ENCODE measurements at places on chromosomes 2 and 18.
A peak's percentile ranks its signal among the peaks of the same experiment; 100 is the strongest.

DNA sequence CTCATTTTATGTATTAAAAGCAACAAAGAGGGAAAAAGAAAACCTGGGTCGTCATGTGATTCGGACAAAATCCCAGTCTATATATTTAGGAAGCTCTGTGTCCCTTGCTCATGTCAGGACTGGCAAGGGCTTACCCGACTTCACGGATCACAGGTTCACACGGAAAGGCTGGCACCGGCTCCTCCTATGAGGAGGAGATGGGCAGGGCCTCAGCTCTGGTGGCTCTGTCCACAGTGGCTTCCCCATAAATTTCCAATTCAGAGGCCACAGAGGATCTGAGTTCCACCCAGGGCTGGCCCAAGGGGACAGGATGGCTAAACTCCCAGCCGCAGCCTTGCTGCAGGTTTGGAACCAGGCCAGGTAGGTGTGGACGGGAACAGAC is 186.8 kb downstream of the BCL2 start:
- no peak overlapping the region for H3K27ac ChIP-seq
- H3K36me3 ChIP-seq, result no peaks in the 10 kb centered on the region
- H3K4me1 ChIP-seq, result peaks cover 1% of the 10 kb centered on the region

GRCh38 chr2:11679486-11680181 is 9.6 kb upstream of the NTSR2 start:
- H3K27me3 ChIP-seq, result peaks cover 90% of the 10 kb centered on the region
- no peak overlapping the region for H3K4me3 ChIP-seq
- DNase-seq, result no peak
- H3K27ac ChIP-seq, result no peak overlapping the region
- H3K4me1 ChIP-seq, result peaks cover 4% of the 10 kb centered on the region
- no peaks in the 10 kb centered on the region for H3K36me3 ChIP-seq

GRCh38 chr2:34731292-34731691 is 1132.2 kb upstream of the FAM98A start:
- no peaks in the 10 kb centered on the region for H3K36me3 ChIP-seq
- DNase-seq, result no peak
- no peaks in the 10 kb centered on the region for H3K4me1 ChIP-seq
- no peaks in the 10 kb centered on the region for H3K27me3 ChIP-seq
- no peak overlapping the region for H3K27ac ChIP-seq

DNA sequence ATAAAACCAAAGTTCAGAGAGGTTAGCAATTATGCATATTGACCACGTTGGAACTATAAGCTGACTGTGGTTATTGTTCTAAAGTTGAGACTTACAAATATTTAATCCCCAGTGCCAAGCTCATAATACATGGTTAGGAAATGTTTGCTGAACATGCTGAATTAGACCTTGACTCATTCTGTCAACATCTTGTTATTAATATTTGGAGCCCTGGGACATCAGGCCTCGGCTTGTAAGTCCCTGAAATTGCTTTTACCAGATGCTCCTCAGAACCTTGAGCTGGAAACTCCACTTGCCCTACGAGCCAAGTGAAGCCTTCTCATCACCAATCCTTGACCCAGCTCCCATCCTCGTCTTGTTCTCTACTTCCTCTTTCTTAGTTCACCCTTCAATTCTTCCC is 21.2 kb downstream of the DYNAP start:
- H3K4me3 ChIP-seq, result no peak overlapping the region
- H3K4me1 ChIP-seq, result peaks cover 1% of the 10 kb centered on the region
- no peaks in the 10 kb centered on the region for H3K27me3 ChIP-seq
- DNase-seq, result no peak
- no peak overlapping the region for H3K27ac ChIP-seq

DNA sequence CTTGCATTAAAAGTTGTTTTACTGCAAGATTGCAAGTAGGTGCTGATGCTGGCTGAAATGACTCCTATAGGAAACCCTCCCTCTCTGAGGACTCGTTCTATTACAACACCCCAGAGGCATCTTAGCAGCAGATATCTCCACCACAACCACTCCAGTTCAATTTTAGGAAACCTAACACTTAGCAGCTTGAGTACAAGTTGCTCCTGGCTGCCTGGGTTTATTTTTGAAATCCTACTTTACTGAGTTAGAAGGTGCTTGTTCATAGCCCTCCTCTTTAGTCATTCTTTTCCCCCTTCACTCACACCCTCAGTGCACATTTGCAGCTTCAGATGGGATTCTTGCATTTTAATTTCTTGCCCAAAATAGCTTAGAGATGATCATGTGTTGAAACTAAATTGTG is 111.5 kb downstream of the MTCL1 start:
- H3K27me3 ChIP-seq, result no peaks in the 10 kb centered on the region
- H3K4me3 ChIP-seq, result no peak overlapping the region
- H3K36me3 ChIP-seq, result peaks cover 91% of the 10 kb centered on the region
- H3K27ac ChIP-seq, result peak overlapping the region; percentile 53
- peaks cover 9% of the 10 kb centered on the region for H3K4me1 ChIP-seq

GRCh38 chr2:160050147-160050546 is 12.3 kb downstream of the PLA2R1 start:
- no peaks in the 10 kb centered on the region for H3K4me1 ChIP-seq
- no peaks in the 10 kb centered on the region for H3K27me3 ChIP-seq
- no peak for DNase-seq
- no peak overlapping the region for H3K4me3 ChIP-seq
- H3K27ac ChIP-seq, result no peak overlapping the region
- peaks cover 5% of the 10 kb centered on the region for H3K36me3 ChIP-seq

GRCh38 chr18:48007955-48008701 is 77.7 kb upstream of the SMAD2 start:
- no peaks in the 10 kb centered on the region for H3K36me3 ChIP-seq
- peak overlapping the region; percentile 64 for H3K4me3 ChIP-seq
- H3K4me1 ChIP-seq, result peaks cover 26% of the 10 kb centered on the region
- H3K27me3 ChIP-seq, result peaks cover 15% of the 10 kb centered on the region

GRCh38 chr2:86563650-86564061 is 413 bp upstream of the CHMP3 start:
- peaks cover 2% of the 10 kb centered on the region for H3K4me1 ChIP-seq
- peak overlapping the region; percentile 53 for H3K27ac ChIP-seq
- H3K4me3 ChIP-seq, result no peak overlapping the region
- no peaks in the 10 kb centered on the region for H3K27me3 ChIP-seq

GRCh38 chr2:45699032-45699658 is 47.7 kb downstream of the PRKCE start:
- peaks cover 12% of the 10 kb centered on the region for H3K4me1 ChIP-seq
- peak overlapping the region; percentile 43 for H3K27ac ChIP-seq
- DNase-seq, result peak; percentile 79
- H3K27me3 ChIP-seq, result no peaks in the 10 kb centered on the region
- H3K36me3 ChIP-seq, result peaks cover 2% of the 10 kb centered on the region

GRCh38 chr18:71529703-71530303 is 1014.3 kb downstream of the CBLN2 start:
- DNase-seq, result no peak
- no peak overlapping the region for H3K4me3 ChIP-seq
- no peak overlapping the region for H3K27ac ChIP-seq
- H3K36me3 ChIP-seq, result no peaks in the 10 kb centered on the region
- H3K4me1 ChIP-seq, result no peaks in the 10 kb centered on the region

DNA sequence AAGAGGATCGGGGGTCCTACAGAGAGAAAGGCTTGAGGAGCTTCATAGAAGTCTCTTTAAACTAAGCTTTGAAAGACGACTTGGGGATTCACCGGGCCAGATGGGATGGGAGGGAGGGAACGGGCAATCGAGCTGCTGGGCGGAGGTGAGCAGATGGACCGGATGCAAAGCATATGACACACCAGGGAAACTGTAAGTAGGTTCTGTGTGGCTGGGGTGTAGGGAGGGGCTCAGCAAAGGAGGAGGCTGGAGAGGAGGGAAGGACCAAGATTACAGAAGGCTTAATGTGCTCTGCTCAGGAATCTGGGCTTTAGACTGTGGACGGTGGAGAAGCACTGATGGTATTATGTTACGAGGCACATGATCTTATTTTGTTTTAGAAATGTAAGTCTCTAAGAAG is 131.5 kb downstream of the MAIP1 start:
- no peaks in the 10 kb centered on the region for H3K27me3 ChIP-seq
- H3K27ac ChIP-seq, result no peak overlapping the region
- H3K4me1 ChIP-seq, result no peaks in the 10 kb centered on the region
- H3K36me3 ChIP-seq, result no peaks in the 10 kb centered on the region

DNA sequence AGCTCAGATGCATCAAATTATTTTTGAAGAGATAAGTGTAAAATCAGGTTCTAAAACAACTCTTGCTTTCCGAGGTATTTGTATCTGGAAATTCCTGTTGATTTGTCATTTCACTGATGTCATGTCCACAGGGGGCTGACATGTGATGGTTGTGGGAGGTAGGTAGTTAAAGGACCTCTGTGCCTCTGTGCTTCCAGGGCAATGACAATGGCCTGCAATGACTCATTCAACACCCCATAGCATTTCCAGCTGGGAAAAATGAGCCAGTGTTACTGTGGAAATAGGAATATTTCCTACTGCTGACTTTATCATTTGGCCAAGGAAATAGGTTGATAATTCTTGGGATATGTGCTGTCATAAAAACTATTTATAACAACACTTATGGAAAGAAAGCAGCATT is 86.2 kb upstream of the CCDC195 start:
- H3K4me3 ChIP-seq, result no peak overlapping the region
- H3K27ac ChIP-seq, result peak overlapping the region; percentile 11
- peaks cover 3% of the 10 kb centered on the region for H3K36me3 ChIP-seq
- DNase-seq, result peak; percentile 28
- H3K4me1 ChIP-seq, result peaks cover 4% of the 10 kb centered on the region

- no peak for DNase-seq
- H3K36me3 ChIP-seq, result peaks cover 86% of the 10 kb centered on the region
- no peaks in the 10 kb centered on the region for H3K4me1 ChIP-seq
- no peak overlapping the region for H3K4me3 ChIP-seq
- H3K27ac ChIP-seq, result no peak overlapping the region
Measured at GRCh38 chr2:239985356-239985755, 39.8 kb downstream of the NDUFA10 start.

- no peak for DNase-seq
- H3K27ac ChIP-seq, result no peak overlapping the region
- no peak overlapping the region for H3K4me3 ChIP-seq
- H3K36me3 ChIP-seq, result no peaks in the 10 kb centered on the region
- H3K4me1 ChIP-seq, result no peaks in the 10 kb centered on the region
- H3K27me3 ChIP-seq, result no peaks in the 10 kb centered on the region
Measured at GRCh38 chr2:209593930-209594329, 170.1 kb downstream of the MAP2 start.

- no peaks in the 10 kb centered on the region for H3K4me1 ChIP-seq
- peaks cover 25% of the 10 kb centered on the region for H3K36me3 ChIP-seq
- H3K27me3 ChIP-seq, result no peaks in the 10 kb centered on the region
- no peak overlapping the region for H3K4me3 ChIP-seq
Measured at GRCh38 chr2:202327858-202328257, 48.3 kb upstream of the BMPR2 start.

GRCh38 chr2:239261356-239261755 is 139.5 kb downstream of the HDAC4 start:
- H3K27ac ChIP-seq, result no peak overlapping the region
- no peak overlapping the region for H3K4me3 ChIP-seq
- peaks cover 35% of the 10 kb centered on the region for H3K4me1 ChIP-seq

GRCh38 chr2:69073928-69074570 is 61.1 kb downstream of the ANTXR1 start:
- H3K4me1 ChIP-seq, result peaks cover 2% of the 10 kb centered on the region
- DNase-seq, result no peak
- peaks cover 71% of the 10 kb centered on the region for H3K36me3 ChIP-seq

DNA sequence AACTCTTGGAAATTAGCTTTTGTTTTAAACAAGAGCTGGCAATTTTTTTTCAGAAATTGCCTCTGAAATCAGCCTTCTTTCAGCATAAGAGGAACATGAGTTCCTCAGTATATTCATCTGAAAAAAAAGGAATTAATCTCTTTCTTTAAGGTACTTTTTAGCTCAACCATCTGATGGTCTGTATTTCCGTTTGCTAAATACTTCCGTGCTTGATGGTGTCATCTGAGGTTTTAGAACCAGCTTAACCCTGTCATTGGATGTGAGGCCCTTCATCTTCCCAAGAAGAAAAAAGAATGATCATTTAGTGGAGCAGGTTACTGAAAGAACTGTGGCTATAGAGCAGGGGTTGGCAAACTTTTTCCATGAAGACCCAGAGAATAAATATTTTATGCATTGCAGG is 175.0 kb downstream of the TRABD2A start:
- H3K36me3 ChIP-seq, result no peaks in the 10 kb centered on the region
- H3K4me3 ChIP-seq, result no peak overlapping the region
- no peak for DNase-seq
- H3K27ac ChIP-seq, result no peak overlapping the region
- H3K27me3 ChIP-seq, result no peaks in the 10 kb centered on the region

GRCh38 chr2:241965931-241966412 is 96.4 kb downstream of the RTP5 start:
- H3K4me1 ChIP-seq, result peaks cover 14% of the 10 kb centered on the region
- no peak overlapping the region for H3K4me3 ChIP-seq
- peak overlapping the region; percentile 77 for H3K27ac ChIP-seq
- peaks cover 10% of the 10 kb centered on the region for H3K27me3 ChIP-seq

- DNase-seq, result no peak
- no peaks in the 10 kb centered on the region for H3K27me3 ChIP-seq
- peaks cover 74% of the 10 kb centered on the region for H3K36me3 ChIP-seq
- H3K4me3 ChIP-seq, result no peak overlapping the region
Measured at GRCh38 chr2:178506101-178506500, 25.8 kb downstream of the PLEKHA3 start.

DNA sequence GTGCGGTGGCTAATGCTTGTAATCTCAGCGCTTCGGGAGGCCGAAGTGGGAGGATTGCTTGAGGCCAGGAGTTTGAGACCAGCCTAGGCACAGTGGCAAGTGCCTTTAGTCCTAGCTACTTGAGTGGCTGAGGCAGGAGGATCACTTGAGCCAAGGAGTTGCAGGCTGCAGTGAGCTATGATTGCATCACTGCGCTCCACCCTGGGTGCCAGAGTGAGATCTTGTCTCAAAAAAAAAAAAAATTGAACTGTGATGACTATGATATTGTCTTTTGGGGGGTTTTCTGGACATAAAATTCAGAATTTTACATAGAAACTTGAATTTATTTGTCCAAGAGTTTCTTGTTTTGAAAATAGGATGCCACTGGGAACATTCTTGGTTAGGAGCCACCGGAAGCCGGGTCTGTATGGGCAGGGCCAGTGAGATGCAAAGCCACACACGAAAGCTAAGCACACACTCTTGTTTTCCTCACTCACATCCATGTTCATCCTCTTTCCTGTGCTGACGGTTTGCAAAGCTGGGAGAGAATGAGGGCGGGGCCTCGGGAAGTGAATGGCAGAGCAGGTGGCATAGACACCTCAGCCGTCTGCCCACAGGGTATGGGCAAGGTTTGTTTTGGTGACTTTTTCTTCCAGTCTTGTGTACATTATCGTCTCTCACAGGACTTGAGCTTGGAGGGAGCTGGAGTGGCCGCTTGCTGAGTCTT is 12.6 kb downstream of the AGAP1 start:
- DNase-seq, result no peak
- H3K4me1 ChIP-seq, result peaks cover 41% of the 10 kb centered on the region
- H3K27ac ChIP-seq, result no peak overlapping the region
- H3K27me3 ChIP-seq, result no peaks in the 10 kb centered on the region
- no peak overlapping the region for H3K4me3 ChIP-seq
- H3K36me3 ChIP-seq, result peaks cover 3% of the 10 kb centered on the region

GRCh38 chr2:25383806-25384205 is 42.1 kb upstream of the DNMT3A start:
- H3K27ac ChIP-seq, result no peak overlapping the region
- H3K4me3 ChIP-seq, result no peak overlapping the region
